Adrenal gland (tissue), 19 donors: ENCODE measurements at places on chromosomes 2 and 18.
A peak's percentile ranks its signal among the peaks of the same experiment; 100 is the strongest.

GRCh38 chr2:100891906-100892642, 72.1 kb downstream of the NPAS2 start:
- DNase-seq = peak; percentile 30

DNA sequence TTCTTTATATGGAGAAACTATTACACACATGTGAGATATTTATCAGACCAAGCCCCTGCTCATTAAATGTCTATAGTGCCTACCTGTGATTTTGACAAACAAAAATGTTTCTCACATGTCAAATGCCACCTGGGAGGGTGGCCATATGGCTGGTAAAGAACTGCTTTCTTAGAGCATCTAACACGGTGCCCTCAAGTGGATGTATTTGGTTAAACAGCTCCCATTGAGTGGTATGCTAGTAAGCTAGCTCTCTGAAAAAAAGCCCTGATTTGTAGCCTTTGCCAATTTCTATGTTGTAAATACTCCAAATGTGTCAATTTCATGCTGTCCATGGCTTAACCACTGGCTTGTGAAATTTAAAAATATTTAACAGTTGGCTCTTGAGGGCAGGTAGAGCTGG, 94.6 kb downstream of the PMAIP1 start:
- DNase-seq = no peak

DNA sequence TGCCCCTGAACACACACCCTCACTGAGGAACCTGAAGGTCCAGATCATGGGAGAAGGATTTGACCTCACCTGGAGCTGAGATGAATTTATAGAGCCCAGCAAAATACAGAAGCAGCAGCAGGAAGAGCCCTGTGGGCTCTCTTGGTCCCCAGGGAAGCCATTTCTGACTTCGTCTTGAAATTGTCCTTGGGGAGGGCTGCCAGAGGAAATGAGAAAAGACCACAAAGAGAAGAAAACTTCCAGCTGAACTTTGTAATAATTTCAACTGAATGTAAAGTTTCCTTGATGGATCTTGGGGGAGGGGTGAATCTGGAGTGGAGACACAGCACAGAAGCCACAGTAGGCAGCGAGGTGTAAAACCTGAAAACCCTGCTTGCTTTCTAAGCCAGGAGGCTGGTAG, 500.9 kb upstream of the NXPH2 start:
- DNase-seq = no peak

GRCh38 chr2:43347746-43348145, 121.3 kb upstream of the ZFP36L2 start:
- no peak for DNase-seq

DNA sequence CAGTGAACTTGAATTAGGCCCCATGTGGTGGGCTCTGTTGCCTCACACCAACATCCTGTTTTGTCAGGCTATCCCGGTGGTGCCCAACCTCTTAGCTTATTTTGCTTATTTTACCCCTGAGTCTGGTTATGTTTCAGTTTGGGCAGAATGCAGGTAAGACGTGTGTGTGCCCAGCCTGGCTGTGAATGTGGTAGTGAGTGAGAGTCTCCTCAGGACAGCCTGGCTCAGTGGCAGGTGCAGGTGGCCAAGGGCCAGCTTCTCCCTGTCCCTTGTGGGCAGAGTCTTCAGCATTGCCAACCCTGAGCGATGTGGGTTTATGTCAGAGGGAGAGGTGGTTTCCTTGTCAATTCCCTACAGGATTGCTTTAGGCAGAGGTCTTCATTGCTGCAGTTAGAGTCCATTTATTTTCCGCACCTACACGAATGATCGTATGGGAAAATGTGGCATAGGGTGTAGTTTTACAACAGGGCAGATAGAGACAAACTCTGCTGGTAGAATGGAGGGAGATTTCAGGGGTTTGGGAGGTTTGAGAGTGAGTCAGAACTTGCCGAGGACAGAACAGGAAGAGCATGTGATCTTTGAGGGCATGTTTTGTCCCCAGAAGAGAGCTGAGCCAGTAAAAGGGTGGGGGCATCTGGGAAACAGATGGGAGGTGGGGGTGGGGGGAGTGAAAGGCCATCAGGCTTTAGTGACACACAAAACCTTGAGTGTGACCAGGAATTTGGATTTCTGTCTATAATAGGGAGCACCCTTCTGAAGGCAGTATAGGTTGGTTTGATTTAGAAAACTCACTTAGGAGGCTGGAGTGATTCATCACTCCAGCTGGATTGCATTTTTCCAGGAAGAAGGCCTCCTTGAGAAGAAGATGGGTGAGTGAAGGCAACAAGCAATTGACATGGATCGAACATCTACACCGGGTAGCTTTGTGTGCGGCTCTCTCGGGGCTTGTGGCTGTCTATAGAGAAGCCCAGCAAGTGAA, 156.2 kb upstream of the CELF4 start:
- no peak for DNase-seq

DNA sequence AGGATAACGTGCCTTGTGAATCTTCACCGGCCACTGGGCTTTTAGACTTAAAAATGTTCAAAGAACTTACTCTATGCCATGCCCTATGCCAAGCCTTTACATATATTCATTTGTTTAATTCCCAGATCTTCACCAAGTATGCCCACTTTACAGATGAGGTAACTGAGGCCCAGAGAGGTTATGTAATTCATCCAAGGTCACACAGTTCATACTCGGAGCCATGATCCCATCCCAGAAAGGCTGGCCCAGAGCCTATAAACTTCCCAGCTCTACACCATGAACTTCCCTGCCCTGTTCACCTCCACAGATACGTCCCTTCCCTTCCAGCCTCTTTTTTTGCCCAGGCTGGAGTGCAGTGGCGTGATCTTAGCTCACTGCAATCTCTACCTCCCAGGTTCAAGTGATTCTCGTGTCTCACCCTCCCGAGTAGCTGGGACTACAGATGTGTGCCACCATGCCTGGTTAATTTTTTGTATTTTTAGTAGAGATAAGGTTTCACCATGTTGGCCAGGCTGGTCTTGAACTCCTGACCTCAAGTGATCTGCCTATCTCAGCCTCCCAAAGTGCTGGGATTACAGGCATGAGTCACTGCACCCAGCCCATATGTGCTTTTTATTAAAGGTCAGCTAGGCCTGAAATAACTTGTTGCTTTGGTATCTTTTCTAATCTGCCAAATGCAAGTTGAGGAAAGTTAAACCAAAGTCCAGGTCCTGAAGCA, 44.1 kb downstream of the MTHFD2 start:
- no peak for DNase-seq

GRCh38 chr18:47730795-47731194, 199.7 kb downstream of the SMAD2 start:
- no peak for DNase-seq

DNA sequence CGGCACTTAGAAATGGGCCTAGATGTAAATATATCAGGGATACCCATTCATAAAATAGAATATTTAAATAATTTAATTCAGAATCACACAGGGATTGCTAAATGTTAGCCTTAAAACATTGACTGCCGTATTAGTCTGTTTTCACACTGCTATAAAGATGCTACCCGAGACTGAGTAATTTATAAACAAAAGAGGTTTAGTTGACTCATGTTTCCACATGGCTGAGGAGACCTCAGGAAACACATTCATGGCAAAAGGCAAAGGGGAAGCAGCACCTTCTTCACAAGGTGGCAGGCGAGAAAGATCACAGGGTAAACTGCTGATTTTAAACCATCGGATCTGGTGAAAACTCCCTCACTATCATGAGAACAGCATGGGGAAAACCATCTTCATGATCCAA, 223.6 kb upstream of the GULP1 start:
- no peak for DNase-seq

DNA sequence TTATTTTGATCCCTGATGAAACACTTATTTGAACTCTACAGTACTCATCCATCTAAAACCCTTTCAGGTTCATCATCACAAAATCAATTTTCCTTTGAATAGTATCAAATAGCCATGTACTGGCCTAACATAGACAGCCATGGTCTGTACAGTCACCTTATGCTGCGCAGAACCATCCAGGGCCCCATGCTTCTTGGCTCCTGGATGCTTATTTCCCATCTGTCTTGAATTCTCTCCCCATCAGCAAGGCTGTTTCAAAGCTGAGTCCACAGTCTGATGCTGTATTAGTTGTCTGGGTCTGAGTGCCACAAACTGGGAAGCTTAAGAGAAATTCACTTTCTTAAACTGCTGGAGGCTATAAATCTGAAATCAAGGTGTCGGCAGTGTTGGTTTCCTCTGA, 290.2 kb downstream of the OSR1 start:
- DNase-seq = no peak

GRCh38 chr2:232993231-232993821, 19.7 kb downstream of the NGEF start:
- DNase-seq = no peak

DNA sequence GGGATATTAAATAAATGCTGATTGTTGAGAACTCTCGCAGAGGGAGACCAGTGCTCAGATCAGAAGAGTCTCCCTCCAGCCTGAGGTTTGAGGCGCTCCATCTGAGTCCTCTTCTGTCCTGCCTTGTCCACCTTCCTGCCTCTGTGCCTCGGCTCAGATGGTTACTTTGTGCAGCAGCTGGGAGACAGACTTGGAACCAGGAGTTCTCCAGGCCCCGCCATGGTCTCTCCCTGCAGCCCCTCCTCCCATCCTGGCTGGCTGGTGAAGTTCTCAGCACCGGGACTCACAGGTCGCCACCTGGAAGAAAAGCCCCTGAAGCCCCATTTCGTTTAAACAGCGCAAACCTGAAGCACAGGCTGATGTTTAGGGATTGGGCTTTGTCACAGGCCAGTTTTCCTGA, 60.6 kb downstream of the DDX1 start:
- DNase-seq = no peak

GRCh38 chr18:54004828-54005227, 219.6 kb downstream of the MBD2 start:
- no peak for DNase-seq

DNA sequence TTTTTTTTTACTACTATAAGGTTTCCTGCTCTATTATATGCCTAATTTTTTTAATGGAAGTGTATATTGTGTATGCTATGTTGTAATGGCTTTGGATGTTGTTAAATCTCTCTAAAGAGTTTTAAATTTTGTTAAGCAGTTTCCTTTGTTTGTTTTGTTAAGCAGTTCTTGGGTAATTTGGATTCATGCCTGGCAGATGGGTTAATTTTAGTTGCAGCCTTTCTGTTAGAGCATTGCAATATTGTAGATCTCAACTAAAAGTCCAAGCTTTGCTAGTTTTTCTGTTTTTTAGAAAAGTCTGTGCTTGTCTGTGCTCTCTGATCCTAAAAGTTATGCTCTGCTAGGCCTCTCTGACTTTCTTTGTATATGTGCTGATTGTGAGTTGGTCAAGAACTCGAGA, 1229.0 kb upstream of the NRXN1 start:
- DNase-seq = no peak

- no peak for DNase-seq
Observed at GRCh38 chr2:158497486-158497885, 40.7 kb downstream of the PKP4 start.

DNA sequence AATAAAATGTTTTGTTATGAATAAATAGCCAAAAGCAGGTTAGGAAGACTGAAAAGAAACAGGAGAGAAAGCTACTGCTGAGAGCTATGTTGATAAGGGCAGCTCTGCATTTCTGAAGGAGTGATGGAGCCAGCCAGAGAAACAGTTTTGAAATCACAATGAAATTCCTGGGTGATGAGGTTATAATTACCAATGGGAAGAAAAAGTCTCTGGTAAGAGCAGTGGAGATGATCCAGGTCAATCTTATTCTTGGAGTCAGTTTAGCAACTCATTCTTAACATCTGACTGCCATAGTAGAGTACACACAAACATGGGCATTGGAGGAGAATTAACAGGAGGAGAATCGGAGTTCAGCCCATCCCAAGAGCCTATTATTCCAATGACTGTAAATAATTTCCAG, 2.4 kb downstream of the ALKAL2 start:
- no peak for DNase-seq

DNA sequence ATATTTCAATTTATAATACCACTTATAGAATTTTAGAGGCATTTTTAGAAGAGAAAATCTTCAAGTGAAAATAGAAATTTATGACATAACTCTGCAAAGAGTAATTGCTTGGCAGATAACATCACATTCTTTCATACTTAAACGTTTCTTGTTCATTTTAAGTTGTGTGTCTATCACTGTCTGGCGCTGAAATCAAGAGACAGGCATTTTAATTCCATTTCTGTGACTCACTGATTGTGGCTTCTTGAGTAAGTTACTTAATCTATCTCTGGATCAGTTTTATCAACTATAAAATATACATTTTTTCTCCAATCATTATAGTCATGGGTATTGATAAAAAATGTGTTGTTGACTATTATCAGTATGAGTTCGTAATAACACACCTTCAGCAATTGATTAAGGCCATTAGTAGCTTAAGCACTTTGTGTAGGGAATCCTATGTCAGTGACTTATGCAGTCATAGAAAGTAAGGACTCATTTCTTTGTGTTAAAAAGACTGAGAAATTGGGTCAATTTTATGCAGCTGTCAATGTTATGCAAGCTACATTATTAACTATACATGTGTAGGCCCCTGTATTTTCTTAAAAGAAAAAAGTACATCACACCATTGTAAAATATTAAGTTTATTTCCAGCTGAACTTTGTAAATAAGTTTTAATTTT, 497.3 kb downstream of the CCDC85A start:
- no peak for DNase-seq

DNA sequence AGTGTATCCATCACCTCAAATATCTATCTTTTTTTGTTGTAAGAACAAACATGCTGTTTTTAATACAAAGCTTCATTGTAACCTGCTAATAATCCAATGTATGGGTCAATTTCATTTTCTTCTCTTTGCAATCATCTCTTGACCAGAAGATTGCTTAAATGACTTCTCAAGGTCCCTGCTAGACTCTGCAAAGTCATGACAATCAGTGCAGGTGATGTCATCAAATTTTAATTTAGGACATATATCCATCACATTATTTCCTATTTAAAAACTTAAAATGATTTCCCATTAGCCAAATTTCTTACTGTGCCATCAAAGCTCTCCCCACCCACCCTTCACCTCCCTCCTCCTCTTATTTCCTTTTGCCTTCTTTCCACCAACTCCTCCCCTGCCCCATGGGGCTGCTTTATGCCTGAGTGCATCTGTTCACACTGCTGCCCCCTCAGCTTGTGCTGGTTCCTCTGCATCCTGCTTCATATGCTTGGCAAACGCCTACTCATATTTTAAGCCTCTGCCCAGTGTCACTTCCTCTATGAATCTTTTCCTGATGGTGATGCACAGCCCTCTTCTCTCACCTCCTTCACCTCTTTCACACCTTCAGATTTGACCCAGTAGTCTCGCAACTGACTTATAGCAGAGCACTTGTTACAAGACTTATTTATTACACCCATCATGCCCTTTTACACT, 20.3 kb downstream of the PLEK start:
- DNase-seq = no peak

GRCh38 chr2:7118606-7119131, 201.5 kb downstream of the RNF144A start:
- DNase-seq = no peak

GRCh38 chr2:74703373-74703772, 49.3 kb downstream of the SEMA4F start:
- peak; percentile 32 for DNase-seq

GRCh38 chr2:133109772-133110171, 439.8 kb upstream of the LYPD1 start:
- no peak for DNase-seq

- no peak for DNase-seq
Observed at GRCh38 chr18:37672932-37673595, 107.5 kb upstream of the CELF4 start.
